ENCODE measurements at places on chromosomes 16 and 17. TPM values are rescaled to one million over a fixed set of nuclear protein-coding genes. Genes with fewer than 3 reads are reported as not detected.

- no peak for DNase-seq
Observed at GRCh38 chr17:72403713-72404209, 282.9 kb downstream of the SOX9 start.

DNA sequence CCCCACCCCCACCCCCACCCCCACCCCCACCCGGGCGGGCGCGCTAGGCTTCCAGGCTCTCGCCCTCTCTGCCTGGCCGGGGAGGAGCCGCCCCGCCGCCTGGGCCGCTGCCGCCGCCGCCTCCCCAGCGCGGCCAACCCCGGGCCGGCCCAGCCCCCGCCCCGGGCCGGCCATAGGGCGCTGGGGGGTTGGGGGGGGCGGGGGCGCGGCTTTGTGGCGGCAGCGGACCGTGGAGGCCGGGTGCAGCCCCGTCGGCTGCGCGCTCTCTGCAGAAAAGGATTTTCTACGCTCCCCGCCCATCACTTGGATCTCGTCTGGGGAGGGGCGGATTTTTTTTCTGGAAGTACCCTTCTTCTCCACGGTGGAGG, 230.9 kb downstream of the MRTFB start:
- DNase-seq: peak; percentile 77

GRCh38 chr16:72988569-72988968, 59.4 kb downstream of the ZFHX3 start:
- DNase-seq: no peak

- no peak for DNase-seq
Observed at GRCh38 chr17:48093341-48094045, 7.8 kb downstream of the CBX1 start.

GRCh38 chr17:1206026-1206777, 26.4 kb upstream of the ABR start:
- no peak for DNase-seq

- no peak for DNase-seq
Observed at GRCh38 chr17:38598536-38598935, 7.2 kb downstream of the SRCIN1 start.

BRICD5 gene
- total RNA-seq: 7.5 TPM

DNA sequence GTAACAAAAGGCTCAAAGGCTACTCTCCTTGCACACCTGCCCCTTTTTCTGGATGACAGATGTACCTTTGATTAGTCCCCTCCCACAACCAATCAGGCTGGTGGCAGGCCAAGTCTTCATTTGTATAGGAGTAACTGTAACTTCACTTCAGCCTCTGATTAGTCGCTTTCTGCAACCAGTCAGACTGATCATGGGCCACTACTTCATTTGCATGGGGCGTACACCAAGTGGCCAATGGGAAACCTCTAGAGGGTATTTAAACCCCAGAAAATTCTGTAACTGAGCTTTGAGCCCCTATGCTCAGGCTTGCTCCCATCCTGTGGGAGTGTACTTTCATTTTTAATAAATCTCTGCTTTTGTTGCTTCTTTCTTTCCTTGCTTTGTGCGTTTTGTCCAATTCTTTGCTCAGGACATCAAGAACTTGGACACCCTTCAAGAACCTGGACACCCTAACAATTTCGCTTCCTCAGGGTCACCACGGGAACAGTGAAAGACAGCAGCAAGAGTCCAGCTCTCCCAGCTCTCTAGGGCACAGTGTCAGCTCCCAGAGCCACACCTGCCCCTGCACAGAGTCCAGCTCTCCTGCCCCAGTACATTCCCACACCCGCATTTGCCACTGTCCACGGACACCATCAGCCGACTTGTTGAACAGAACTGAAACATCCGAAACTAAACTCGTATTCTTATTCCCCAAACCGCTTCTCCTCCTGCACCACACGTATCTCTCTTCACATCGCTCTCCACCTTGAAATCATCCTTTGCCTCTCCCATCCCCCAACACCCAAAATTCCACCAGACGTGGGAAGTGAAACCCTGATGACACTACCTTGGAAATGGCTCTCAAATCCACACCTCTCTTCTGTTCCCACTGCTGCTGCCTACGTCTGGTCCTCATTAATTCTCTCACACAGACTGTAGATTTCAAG, 53.4 kb downstream of the ABCC12 start:
- DNase-seq: no peak

GRCh38 chr17:34672176-34672785, 92.9 kb downstream of the TMEM132E start:
- no peak for DNase-seq

ORC6 gene
- 0.78 TPM for total RNA-seq

DNA sequence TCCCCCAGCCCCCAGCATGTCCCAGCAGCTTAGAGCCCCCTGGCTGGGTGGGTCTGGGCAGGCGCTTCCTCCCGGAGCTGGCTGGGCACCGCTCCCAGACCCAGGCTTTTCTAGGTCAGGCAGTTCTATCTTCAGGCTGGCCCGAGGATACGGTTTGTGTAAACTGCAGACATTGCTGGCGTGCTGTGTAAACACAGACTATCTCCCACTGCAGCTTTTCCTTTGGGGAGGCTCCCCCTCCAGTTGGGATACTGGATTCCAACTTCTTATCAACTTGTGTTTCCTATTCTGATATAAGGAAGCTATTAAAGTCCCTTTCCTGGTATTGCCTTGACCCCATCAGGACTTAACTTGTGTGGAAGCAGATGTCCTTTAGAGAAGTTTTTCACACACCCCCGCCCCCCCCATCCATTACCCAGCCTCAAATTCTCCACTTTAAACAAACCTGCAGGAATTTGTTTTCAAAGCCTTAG, 18.3 kb upstream of the GNA13 start:
- DNase-seq: peak; percentile 68

GRCh38 chr17:76700270-76700616, 10.5 kb downstream of the MXRA7 start:
- DNase-seq: no peak

DNA sequence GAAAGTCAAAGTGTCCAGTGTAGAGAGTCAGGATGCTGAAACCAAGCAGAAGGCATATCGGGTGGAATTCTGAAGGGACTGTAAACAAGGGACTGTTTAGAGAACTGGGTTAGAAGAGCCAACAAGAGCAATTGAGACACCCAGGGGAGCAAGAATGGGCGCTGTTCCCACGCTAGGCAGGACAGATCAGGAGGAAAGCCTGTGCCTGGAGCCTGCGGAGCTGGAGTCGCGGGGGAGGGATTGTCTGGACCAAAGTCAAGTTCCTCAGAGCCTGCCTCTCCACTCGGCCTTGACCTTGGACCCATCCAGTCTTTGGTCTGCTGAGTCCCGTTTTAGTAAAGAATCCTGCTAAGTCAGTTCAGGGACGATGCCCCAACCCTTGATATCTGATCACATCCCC, 14.7 kb upstream of the KLHL36 start:
- DNase-seq: peak; percentile 74

- no peak for DNase-seq
Observed at GRCh38 chr16:1647856-1648255, 30.2 kb upstream of the JPT2 start.

GRCh38 chr16:88576307-88576706, 6.1 kb downstream of the ZC3H18 start:
- DNase-seq: no peak

DNA sequence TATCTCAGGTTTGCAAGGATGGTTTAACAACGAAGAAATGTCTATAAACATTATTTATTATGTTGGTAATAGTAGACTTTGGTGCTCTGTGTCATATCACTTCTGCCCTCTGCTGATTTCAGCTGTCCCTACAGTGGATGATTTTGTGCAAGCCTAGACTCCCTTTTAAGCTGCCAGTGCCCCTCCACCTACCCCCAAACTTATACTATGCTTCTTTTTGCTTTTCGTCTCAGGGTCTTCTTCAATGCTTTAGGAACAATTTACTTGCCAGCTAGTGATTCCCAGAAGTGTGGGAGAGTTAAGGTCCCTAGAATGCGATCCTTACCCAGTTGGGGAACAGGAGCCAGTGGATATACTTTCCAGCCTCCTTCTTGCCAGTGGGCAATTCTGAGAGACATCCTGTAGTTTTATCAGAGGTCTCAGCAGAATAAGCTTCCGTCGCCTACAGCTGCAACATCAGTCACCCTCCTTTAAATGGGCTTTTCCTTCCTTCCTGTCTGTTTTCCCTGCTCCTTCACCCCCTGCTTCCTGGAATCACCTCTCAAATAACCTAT, 4.1 kb downstream of the ICAM2 start:
- no peak for DNase-seq

MFAP4 gene
- total RNA-seq: 270 TPM

GRCh38 chr16:8763899-8764298, 33.5 kb downstream of the TMEM186 start:
- DNase-seq: no peak

KRT36 gene
- not detected for total RNA-seq

DNA sequence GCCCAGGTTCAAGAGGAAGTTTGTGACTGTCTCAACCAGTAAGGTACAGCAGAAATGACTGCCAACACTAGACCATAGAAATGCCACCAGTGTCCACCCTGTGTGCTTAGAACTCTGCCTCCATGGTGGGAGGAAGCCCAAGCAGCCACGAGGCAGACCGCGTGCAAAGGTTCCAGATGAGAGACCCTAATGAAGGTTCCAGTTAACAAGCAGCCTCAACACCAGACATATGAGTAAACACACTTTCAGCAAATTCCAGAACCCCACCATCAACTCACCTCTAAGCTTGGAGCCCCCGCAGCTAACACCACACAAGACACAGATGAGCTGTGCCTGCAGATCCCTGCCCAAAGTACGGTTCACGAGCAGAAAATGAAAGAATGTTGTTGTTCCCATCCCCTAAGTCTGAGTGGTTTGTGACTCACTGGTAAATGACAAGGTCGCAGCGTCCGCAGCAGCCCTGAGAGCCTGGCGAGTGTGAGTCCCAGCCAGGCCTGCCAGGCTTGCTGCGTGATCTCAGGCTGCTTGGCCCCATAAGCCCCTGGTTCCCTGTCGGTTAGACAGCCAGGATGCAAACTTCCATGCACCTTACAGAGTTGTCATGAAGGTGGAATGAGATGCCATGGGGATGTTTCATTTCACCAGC, 193.7 kb downstream of the C16orf95 start:
- no peak for DNase-seq

DNA sequence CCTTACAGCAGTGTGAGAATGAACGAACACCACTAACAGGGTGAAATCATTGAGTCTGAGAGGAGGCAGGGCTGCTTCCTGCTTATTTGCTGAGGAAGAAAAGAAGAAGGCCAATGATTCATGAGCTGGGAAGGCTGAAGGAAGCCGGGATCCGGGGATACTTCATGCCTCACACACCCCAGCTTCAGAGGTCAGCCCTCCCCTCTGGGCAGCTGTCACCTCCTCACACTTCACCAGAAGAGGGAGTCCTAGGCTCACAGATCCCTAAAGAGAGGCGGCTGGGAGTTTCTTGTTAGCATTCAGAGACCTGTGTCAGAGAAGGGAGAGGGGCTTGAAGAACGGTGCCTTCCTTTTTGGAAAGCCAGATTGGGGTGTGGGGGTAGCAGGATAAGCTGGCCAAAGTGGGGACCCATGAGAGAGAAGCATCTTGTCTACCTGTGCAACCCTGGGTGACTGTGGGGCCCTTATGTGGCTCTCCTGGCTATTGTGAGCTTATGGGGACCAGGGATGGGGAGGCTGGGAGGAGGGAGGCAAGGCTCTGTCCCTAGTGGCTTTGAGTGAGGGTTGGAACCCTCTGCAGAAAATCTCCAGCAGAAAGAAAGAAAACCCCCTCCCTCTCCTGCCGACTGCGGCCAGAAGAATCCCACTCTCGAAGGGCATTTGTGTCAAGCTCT, 94.6 kb downstream of the RGS9 start:
- DNase-seq: peak; percentile 68

ADAD2 gene
- total RNA-seq: 0.52 TPM

- no peak for DNase-seq
Observed at GRCh38 chr17:57890857-57891232, 41.0 kb upstream of the MRPS23 start.

- DNase-seq: no peak
Observed at GRCh38 chr17:82155606-82156005, 57.0 kb downstream of the CCDC57 start.

KRTAP16-1 gene
- total RNA-seq: not detected

QRICH2 gene
- 3.4 TPM for total RNA-seq

GRCh38 chr16:60485872-60486489, 1550.3 kb downstream of the CDH8 start:
- no peak for DNase-seq

DNA sequence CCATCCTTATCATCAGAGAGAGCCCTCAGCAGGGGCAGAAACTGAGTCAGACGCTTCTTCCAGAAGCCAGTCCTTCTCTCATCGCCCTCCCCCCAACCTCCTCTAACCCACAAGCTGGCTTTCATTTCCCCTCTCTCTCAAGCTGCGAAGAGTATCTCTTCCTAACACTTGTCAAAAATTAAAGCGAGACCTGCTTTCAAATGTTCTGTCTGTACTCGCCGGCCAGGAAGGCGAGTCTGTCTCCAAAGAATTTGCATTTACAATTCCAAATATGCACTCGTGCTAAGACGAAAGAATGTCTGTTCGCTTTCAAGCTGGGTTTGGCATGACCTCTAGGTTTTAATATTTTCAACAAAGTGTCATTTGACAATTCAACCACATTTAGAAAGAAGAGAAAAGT, 140.4 kb downstream of the RGS9 start:
- DNase-seq: no peak
